ENCODE measurements at places on chromosomes 2 and 18. TPM values are rescaled to one million over a fixed set of nuclear protein-coding genes. Genes with fewer than 3 reads are reported as not detected.

FAM237A gene
- total RNA-seq, result not detected

GALNT3 gene
- total RNA-seq, result 56.7 TPM

KIF1A gene
- not detected for total RNA-seq

IL1F10 gene
- total RNA-seq, result not detected

C1QL2 gene
- total RNA-seq, result not detected

GALM gene
- total RNA-seq, result 1.6 TPM

TXNDC2 gene
- total RNA-seq, result under 0.01 TPM

KCNG3 gene
- not detected for total RNA-seq

ZNF521 gene
- total RNA-seq, result not detected

OSBPL6 gene
- total RNA-seq, result 11.8 TPM

GALNT14 gene
- total RNA-seq, result 12.4 TPM

CD207 gene
- not detected for total RNA-seq

ARHGAP15 gene
- not detected for total RNA-seq

TCF23 gene
- under 0.01 TPM for total RNA-seq

PRKAG3 gene
- not detected for total RNA-seq

PUS10 gene
- total RNA-seq, result 5.9 TPM

VWC2L gene
- not detected for total RNA-seq

UBXN4 gene
- 36.6 TPM for total RNA-seq

HDLBP gene
- 768 TPM for total RNA-seq

AQP12A gene
- total RNA-seq, result not detected

SLC23A3 gene
- total RNA-seq, result 1.9 TPM

Measured in bronchial epithelial cell (primary cell).